ENCODE measurements at places on chromosomes 5 and 9.
A peak's percentile ranks its signal among the peaks of the same experiment; 100 is the strongest.

DNA sequence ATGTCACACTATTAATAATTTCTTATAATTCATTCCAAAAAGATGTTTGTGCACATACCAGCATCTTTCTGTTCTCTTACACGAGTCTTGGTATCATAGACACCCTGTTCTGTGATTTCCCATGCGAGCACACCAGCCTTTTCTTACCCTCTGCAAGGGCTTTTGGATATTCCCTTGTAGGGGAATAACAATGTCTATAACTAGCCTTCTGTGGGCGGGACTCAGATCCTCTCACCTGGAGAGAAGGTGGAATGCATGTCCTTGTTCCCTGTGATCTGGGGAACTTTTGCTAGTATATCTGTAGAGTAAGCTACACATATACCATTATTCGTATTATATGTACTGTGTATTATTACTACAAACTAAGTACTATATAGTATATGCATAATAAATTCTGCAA lies 44.8 kb downstream of the EHMT1 start:
- peak; percentile 33 for DNase-seq

DNA sequence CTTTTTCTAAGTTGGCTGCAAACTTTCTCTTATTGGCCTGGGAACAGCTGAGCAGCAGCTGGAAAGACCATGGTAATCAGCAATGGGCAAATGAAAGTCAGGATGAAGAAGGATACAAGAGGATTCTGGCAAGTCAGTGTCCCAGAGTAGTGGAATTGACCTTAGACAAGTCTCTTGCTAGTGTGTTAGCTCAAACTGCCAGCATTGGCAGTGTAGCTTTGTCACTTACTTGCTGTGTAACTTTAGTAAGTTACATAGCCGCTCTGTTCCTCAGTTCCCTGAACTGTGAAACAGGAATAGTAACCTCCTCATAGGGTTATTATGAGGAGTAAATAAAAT lies 3.6 kb downstream of the ALDH1A1 start:
- no peak for DNase-seq

- DNase-seq, result no peak
Measured at GRCh38 chr5:23648656-23649055, 141.2 kb downstream of the PRDM9 start.

- no peak for DNase-seq
Measured at GRCh38 chr9:6195714-6196360, 19.8 kb upstream of the IL33 start.

DNA sequence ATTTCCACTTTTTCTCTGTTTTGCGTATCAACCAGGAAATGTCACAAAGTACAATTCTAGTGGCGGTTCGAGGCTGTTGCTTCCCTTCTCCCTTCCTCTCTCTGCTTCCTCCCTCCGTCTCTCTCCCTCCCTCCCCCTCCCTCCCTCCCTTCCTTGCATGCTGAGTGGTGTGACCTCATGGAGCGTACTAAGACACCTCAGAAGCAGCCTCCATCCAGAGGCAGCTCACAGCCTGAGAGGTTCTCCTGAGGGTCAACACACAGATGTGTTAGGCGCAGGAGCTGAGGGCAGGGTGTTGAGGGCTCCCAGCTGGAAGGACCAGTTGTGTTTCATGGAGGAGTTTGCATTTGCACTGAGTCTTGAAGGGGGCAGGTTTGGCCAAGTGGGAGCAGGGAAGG lies 57.7 kb downstream of the COL5A1 start:
- DNase-seq, result no peak

DNA sequence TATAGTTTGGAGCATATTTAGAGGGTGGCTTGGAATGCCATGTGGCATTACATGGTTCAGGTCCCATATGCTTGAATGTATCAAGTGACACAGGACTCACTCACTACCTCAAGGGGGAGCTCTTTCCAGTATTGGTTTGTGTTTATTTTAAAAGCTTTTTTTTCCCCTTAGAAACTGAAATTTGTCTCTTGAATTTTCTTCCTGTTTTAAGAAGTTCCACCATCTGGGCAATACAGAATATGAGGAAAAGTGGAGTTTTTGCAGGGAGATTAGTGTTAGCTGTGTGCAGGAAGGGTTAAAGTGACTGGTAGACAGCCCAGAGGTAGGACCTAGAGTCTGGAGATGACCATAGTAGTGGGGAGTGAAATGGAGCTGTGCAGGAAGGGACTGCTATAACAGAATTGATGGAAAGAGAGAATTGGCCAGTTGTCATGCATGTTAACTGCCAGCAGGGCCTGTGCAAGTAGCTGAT lies 36.6 kb downstream of the CTNNA1 start:
- DNase-seq, result peak; percentile 22

DNA sequence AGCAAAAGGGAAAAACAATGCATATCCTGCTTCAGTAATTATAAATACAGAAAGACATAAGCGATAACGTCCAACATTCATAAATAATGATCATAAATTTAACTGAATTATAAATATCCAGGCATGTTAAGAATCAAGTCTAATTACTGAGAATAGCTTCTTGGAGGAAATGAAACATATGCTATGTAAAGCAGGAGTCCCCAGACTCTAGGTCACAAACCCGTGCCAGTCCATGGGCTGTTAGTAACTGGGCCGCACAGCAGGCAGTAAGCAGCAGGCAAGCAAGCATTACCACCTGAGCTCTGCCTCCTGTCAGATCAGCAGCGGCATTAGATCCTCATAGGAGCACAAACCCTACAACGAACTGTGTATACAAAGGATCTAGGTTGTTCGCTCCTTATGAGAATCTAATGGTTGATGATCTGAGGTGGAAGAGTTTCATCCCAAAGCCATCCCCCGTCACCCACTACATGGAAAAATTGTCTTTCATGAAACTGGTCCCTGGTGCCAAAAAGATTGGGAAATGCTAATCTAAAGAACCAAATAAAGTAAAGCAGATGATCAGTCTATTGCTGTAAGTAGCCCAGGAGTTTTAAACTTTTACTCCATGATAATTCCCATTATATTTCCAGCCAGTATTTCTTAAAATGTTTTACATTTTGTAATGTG lies 50.4 kb downstream of the CERT1 start:
- DNase-seq, result peak; percentile 16

GRCh38 chr9:127907867-127908659 lies 8.7 kb upstream of the ST6GALNAC6 start:
- DNase-seq, result no peak

DNA sequence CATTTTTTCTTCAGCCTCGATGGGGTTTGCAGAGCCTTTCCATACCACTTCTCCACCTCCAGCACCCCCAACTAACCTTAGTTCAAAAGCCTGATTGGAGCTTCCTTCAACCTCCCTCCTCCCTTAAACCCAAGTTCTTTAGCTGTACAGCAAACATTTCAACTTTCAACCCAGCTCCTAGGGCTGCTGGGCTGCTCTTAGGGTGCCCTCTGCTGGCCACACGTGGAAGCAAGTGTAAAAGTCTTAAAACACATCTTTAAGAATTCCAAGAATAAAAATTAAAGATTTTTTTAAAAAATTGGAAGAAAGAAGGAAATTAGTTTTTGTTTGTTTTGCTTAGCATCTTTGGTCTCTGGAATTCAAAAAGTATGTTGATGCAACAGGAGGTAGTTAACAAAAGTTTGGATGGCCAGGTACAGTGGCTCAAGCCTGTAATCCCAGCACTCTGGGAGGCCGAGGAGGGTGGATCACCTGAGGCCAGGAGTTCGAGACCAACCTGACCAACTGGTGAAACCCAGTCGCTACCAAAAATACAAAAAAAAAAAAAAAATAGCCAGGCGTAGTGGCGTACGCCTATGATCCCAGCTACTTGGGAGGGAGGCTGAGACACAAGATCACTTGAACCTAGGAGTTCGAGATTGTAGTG lies 15.5 kb upstream of the HSD17B3 start:
- peak; percentile 28 for DNase-seq

- DNase-seq, result no peak
Measured at GRCh38 chr5:110957934-110958333, 113.6 kb upstream of the TSLP start.

DNA sequence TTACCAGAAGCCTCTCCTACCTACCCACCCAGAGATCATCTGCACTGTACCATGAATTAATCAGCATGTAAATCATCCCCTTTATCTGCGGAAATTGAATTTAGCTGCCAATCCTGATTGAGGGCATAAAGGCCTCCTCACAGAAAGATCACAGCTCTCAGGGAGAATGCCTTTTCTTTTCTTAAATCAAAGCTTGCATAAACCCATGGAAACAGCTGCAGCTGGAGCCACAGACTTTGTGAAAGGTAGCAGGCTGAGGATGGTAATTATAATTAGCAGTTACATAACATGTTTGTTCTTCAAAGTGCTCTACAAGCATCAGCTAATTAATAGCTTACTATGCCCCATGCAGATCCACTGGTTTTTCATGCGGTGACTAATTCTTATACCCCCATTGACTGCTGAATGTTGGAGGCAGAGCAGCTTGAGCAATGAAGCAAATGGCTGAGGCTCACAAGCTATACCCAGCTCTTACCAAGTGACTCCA lies 54.6 kb downstream of the SUSD1 start:
- DNase-seq, result no peak

GRCh38 chr9:7316967-7317366 lies 482.6 kb downstream of the DMAC1 start:
- peak; percentile 4 for DNase-seq

DNA sequence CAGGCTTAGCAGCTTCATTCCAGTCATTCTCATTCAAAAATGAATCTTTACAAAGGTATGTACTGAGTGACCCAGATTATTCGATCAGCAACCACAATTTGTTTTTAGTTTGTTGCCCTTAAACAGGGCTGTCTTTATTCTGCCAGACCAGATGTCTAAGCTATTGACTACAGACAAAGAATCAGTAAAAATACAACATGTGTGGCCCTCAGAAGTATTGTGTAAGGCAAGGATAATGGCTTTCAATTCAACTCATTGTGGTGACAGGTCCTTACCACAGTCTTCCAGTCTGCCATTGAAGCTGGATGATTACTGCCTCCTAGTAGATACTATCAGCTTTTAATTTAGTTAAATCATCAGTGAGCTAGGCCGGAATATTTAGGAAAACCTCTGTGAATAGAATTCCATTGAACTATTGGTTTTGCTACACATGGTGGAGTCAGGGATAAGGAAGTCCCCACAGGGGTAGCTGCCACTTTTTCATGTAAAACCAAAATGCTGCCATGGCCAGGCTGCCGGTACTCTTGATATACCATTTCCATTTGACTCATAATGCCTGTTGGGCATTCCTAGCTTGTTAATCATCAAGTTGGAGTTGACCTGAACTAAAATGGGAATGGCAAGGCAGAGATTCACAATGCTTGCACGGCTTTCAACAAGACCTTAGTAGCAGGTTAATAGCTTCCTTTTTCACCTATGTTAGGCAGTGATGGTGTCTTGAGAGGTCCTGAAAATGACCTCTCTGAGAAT lies 175.6 kb downstream of the MEF2C start:
- no peak for DNase-seq

GRCh38 chr9:128457207-128457606 lies 1.4 kb downstream of the ODF2 start:
- no peak for DNase-seq

GRCh38 chr9:72596451-72597180 lies 75.2 kb downstream of the TMC1 start:
- DNase-seq, result no peak

GRCh38 chr5:72452515-72453245 lies 54.5 kb downstream of the ZNF366 start:
- no peak for DNase-seq

GRCh38 chr9:125878164-125878631 lies 131.0 kb downstream of the PBX3 start:
- no peak for DNase-seq

- DNase-seq, result no peak
Measured at GRCh38 chr5:111411301-111411700, 101.0 kb downstream of the STARD4 start.

GRCh38 chr5:947626-948471 lies 55.2 kb downstream of the TRIP13 start:
- no peak for DNase-seq

DNA sequence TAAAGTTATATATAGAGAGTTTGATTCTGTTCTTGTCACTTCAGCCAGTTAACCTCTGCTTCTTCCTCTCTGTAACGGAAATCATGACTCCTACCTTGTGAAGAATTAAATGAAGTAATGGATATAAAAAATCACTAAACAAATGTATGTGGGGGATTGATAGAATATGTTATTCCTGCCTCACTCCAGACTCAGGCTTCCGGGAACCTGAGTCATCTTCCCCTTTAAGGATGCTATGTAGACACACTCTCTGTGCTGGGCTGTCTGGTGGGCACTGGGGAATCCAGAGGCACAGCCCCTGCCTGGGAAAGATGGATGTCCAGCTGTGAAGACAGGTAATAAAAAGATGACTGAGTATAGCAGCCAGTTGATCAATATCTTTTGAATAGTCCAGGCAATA lies 77.4 kb downstream of the ZNF618 start:
- no peak for DNase-seq

- no peak for DNase-seq
Measured at GRCh38 chr9:116700279-116700678, 13.2 kb downstream of the TRIM32 start.

DNA sequence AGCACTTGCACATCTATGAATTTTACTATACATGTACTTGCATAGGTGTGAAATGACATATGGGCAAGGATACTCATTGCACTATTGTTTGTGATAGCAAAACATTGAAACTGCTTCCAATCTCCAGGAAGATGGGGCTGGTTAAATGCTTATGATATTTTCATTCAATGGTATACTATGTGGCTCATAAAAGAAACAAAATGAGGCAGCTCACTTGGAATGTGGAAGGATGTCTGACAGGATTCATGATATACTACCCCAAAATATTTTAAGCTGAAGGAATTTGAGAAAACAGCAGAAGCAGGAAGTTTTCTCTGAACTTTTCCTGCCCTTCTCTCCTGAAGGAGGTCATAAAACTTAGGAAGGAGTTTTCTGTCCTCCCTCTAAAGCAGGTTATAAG lies 99.6 kb upstream of the CAST start:
- DNase-seq, result no peak

- no peak for DNase-seq
Measured at GRCh38 chr5:50463047-50463446, 22.0 kb upstream of the EMB start.

GRCh38 chr5:156913719-156914370 lies 49.2 kb downstream of the TIMD4 start:
- peak; percentile 69 for DNase-seq

GRCh38 chr9:35948901-35949318 lies 9.0 kb downstream of the OR2S2 start:
- DNase-seq, result no peak

DNA sequence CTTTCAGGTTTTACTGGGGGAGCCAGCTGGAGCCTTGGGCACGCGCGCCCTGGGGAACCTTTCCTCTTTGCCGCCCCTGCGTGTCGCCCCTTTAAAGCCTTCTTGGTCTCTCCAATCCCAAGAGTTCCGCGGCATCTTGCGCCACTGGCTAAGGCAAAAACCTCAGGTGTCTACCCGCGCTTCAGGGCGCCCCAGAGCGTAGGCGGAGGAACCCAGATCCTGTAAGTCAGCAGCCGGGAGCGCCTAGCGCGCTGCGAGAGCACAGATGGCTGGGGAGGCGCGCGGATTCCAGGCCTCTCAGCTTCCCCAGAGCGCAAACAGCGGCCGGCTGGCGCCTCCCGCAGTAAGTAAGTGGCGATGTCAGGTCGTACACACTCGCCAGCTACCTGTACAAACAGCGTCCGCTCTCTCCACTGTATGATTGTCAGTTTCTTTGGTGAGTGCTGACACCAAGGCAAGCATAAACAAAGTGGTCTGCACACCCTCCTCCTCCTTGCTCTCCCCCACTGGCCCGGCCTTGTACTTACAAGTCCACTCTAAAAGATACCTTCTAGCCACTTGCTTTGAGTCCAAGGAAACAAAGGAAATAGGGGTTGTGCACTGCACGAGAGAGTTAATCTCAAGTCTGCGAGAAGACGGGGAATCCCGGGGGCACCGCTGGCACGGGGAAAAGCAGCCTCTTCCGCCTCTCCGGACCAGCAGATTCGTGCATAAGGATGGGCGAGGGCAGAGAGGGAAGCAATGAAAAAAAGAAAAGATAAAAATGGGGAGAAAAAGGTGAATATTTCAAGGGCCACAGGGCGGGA lies 2.9 kb downstream of the HTR1A start:
- DNase-seq, result peak; percentile 75

Measured in NCI-H510A treated with DMSO at 0.1 percent for 48 hours (cell line).